ENCODE measurements at places on chromosomes 1 and 21.

DNA sequence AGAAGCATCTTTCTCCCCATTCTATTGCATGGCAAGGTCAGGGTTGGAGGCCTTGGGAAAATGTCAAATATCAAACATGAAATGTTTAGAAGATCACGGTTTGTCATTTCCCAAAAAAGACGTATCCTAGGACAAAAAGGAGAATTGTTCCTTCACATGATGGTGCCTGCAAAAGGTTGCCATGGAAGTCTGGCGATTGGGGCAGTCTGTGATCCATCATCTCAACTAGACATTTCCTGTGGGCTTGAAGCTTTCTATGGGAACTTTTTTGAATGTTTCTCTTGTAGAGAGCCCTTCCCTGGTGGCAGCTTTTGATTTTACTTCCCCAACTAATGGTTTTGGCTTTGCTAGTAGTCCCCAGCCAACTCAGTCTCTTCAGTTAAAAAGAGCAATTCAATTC lies 106.3 kb downstream of the TGFB2 start:
- DNase-seq = no peak

GRCh38 chr1:6834366-6834765 lies 49.1 kb downstream of the CAMTA1 start:
- DNase-seq = no peak

- no peak for DNase-seq
Measured at GRCh38 chr1:58573138-58573537, 3.9 kb downstream of the TACSTD2 start.

DNA sequence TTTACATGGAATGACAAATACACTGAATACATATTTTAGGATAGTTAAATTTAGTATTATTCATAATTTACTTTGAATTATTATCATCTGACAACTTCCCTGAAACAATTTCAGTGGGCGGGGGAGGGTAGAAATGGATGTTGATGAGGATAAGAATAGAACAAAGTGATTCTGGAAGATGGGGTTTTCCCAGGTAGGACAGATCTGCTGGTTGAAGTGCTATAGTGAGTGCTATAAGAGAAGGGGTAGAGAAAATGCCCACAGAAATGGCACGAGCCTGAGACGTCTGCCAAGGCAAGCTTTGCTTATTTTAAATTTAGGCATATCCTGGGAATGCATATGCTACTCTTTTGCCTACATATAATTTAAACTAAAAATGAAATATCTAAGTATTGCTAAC lies 3.2 kb downstream of the CFH start:
- DNase-seq = no peak

DNA sequence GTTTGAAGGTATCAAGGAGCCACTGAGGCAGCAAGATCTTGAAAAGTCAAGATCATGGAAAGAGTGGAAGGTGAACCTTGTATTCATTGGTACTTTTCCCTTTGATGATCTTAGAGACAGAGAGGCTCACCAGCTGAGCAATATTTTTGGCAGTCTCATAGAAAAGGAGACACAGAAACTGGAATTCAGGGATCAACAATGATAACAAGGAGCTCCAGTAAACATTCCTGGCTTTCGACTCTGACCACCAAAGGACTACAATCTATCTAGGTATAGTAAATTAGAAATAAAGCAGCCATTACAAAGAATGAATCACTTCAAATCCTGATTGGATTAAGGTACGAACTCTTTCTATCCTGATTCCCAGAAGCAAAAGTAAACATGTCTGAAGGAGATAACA lies 615.4 kb downstream of the KIF26B start:
- no peak for DNase-seq

- no peak for DNase-seq
Measured at GRCh38 chr1:63620671-63621070, 27.5 kb downstream of the PGM1 start.

- DNase-seq = no peak
Measured at GRCh38 chr21:34154878-34155277, 81.5 kb downstream of the MRPS6 start.

- DNase-seq = no peak
Measured at GRCh38 chr1:99970713-99971255, 988 bp downstream of the SLC35A3 start.

DNA sequence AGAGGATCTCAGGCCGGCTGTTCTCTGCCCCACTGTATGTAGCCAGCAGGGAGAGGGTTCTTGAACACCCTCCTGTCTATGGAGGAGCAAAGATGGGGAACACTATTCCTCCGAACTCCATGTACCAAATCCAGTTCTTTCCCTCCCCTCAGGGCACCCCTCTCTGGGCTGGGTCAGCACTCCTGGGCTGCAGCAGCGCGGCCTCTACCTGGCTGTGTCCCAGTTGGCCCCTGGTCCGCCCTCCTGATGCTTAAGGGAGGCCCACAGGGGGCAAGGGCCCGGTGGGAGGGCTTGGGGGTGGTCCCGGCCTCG lies 471 bp upstream of the ADPRS start:
- DNase-seq = no peak

- DNase-seq = peak; percentile 46
Measured at GRCh38 chr1:169308313-169309039, 59.1 kb downstream of the NME7 start.

- no peak for DNase-seq
Measured at GRCh38 chr21:18603261-18603660, 199.7 kb upstream of the TMPRSS15 start.

- DNase-seq = no peak
Measured at GRCh38 chr1:99171184-99171813, 93.0 kb upstream of the PLPPR4 start.

DNA sequence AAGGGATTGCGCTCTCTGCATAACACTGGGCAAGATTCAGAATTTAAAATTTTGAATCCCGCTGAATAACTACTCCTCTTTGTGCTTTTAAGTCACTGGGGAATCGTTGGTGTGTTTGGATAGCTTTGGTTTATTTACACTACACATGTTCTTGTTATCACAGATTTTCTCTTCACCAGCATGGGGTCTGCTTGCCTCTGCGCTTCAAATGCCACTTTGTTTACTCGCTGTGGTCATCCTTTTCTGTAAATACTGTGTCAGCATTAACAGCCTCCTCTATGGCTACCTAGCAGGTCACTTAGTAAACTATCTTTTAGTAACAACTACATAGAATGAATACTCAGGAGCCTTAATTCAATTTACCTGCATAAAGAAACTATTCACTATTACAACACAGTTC lies 14.4 kb upstream of the KCNH1 start:
- DNase-seq = no peak

DNA sequence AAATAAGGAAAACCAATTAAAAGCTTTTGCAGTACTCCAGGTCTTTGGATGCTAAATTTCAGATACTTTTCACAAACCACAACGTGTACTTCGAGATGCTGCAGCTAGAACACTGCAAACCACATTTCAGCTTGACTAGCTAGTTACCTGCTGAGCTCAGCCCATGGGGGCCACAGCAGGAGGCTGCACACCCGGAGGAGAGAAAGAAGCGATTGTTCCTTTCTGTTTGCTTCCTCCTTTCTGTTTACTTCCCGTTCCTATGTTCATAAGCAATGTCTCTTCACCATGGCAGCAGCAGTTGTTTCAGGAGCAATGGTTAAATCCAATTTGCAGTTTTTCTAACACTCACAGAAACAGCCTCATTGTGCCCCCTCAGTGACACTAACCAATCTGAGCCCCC lies 225.6 kb upstream of the FGGY start:
- DNase-seq = peak; percentile 91

DNA sequence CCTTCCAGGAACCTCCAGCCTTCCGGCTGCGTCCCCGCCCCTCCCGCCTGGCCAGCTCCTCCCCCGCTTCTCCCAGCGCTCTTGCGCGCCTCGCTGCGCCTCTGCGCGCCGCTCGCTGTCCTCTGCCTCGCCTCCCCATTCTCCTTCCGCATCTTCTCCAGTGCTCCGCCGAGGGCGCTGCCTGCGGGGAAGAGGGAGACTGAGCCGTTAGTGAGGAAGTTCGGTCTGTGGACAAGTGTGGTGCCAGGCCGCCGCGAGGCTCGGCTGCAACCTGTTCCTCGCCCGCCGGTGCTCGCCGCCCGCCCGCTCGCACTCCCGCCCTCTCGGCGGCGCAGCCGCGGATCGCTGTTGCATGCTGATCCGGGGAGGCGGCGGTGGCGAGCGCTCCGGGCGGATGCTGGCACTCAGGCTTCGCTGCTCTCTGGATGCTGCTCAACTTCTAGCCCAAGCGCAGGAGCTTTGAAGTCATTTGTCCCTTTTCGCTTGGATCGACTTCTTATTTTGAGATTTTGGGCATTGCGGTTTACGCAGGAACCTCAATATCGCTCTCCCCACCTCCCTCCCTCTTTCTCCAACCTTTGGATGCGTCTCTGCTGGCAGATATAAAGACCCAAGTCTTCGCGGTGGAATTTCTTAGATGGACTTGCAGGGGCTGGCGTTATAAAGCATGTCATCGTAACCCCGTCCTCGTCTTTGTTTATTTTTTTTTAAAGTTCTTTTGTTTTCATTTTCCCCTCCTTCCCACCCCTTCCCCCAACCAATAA lies 614 bp upstream of the CACNA1E start:
- DNase-seq = no peak

- no peak for DNase-seq
Measured at GRCh38 chr1:242006976-242007375, 8.1 kb upstream of the MAP1LC3C start.

DNA sequence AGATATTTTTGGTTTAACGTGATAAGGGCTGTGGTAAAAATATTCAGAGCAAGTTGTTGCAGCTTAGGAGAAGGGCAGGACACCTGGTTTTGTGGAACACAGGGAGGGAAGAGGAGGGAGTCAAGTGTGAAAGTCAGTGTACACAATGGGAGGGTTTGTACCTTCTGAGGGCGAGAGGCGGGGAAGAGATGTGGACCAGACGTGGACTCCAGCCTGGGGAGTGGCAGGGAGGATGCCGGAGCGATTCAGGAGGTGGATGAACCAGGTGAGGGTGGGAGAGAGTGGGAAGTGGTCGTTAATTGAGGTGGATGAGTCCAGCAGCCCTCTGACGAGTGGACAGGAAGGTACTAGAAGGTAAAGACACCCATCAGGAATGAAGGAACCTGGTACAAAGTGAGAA lies 52.2 kb upstream of the IRF2BP2 start:
- no peak for DNase-seq

DNA sequence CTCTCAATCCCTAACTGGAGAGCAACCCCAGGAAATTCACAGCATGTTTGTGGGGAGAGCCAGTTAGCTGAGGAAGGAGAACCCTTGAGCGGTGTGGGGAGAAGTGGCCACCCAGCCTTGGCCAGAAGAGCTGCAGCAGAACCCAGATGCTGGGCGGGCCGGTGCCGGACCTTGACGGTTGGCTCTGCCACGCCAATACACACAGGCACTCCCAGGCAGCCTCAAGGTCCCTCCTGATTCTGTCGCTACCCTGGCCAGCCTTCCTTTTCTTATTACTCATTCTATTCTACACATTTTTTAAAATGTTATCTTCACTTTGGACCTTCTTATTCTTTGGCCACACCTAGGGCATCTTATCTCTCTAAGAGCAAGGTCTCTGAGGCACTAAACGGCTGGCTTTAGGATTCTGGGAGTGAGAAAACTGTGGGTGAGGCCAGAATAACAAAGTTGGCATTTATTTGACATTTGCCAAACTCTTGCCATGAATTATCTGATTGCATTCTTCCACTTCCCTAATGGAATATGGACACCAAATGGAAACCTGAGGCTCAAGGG lies 50.4 kb upstream of the GPR37L1 start:
- no peak for DNase-seq

DNA sequence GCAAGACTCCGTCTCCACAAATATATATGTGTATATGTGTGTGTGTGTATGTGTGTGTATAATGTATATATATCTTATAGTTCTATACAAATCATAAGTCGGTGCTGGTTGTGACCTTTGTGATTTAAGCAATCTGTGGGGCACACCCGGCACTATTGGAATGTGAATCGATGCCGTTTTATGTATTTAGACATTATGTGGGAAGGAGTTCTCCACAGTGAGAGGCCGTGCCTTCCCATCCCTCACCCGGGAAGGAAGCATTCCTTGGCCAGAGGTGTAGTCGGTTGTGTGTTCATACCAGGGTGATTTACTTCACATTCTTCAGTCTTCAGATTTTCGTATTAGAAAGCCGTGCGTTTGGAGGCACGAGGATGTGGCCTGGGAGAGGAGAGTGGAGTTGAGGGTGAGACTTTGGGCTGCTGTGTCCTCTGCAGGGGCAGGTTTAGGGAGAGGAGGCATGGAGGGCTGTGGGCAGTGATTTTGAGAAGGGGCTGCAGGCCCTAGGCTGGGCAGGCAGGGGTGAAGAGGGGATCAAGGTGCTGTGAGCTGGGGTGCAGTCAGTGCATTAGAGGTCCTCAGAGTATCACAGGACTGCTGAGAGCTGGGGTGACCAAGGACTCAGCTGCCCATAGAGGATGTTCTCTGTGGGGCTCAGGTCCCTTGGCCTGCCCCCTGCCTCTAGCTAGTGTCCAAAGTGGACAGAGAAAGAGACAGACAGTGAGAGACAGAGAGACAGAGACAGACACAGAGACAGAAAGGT lies 57.7 kb downstream of the TRIM11 start:
- DNase-seq = no peak

GRCh38 chr1:40766017-40766416 lies 17.6 kb upstream of the KCNQ4 start:
- no peak for DNase-seq

DNA sequence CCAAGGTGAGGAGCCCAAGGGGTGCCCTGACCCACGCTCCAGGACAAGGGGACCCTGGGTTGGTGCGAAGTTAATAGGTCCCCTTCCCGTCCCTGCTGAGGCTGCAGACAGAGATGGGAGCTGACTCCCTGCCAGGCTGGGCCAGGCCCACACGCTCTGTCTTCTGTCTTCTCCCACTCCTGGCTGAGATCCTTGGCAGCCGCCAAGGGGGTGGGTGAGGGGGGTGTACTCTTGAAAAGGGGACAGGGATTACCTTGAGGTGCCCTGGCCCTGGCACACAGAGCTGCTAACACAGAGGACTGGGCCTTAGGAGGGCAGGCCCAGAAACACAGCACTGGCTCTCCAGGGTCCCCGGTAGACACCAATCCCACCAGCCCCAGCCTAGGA lies 11.0 kb upstream of the CTRC start:
- DNase-seq = no peak

- DNase-seq = no peak
Measured at GRCh38 chr1:205751036-205751651, 1.2 kb upstream of the NUCKS1 start.

Data from LNCaP clone FGC (cell line).